A549 (cell line): ENCODE measurements at places on chromosomes 5 and 9.

GRCh38 chr5:158456756-158457155, 597.8 kb upstream of the CLINT1 start:
- DNase-seq, result peak; percentile 7

DNA sequence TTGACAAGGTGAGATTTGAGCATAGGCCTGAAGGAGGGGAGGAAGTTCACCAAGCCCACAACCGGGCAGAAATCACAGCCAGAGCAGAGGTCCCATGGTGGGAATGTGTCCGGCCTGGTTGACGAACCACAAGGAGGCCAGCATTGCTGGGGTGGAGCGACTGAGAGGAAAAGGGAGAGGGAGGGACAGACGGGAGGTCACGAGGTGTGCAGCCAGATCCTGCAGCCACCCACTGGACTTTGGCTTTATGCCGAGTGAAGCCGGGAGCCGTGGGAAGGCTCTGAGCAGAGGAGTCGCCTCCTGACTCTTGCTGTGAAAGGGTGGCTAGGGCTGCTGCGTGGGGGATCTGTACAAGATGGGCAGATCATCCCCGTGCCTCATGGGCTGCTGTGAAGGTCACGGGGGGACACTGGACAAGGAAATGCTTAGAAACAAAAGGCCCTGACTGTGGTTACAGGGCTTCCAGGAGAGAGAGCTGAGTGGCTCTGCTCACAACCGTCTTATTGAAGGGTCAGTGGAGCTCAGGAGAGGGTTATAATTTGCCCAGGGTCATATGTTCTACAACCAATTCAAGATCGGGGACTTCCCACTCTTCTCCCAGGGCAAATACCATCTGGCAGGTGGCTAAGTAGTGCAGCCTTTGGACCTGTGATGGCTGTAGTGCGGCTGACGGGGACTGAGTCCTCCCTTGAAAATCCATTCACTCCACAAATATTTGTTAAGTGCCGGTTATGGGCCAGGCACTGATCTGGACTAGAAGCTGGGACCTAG, 15.6 kb upstream of the CD74 start:
- DNase-seq, result no peak

DNA sequence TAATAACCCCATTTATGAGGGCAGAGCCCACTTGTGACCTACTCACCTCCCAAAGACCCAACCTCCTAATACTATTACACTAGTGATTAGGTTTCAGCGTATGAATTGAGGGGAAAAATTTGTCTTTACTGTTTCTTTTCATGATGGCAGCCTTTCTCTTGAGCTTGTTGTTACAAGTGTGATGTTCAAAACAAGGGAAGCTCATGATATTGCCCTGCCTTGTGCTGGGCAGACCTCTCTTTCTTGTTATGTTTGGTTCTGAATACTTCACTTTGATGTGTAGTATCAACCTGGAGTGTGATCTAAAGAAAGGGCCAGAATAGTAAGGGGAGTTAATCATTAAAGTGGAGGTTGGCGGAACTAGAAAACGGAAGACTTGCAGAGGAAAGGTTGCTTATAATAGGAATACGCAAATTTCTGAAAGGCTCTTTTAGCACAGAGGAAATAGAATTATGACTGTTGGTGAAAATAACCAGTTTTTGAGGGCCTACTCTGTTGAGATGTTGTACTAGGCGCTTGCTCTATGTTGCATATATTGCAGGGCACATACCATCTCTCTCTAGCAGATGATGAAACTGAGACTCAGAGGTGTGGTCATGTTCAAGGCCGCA, 68.2 kb downstream of the MELK start:
- DNase-seq, result no peak

DNA sequence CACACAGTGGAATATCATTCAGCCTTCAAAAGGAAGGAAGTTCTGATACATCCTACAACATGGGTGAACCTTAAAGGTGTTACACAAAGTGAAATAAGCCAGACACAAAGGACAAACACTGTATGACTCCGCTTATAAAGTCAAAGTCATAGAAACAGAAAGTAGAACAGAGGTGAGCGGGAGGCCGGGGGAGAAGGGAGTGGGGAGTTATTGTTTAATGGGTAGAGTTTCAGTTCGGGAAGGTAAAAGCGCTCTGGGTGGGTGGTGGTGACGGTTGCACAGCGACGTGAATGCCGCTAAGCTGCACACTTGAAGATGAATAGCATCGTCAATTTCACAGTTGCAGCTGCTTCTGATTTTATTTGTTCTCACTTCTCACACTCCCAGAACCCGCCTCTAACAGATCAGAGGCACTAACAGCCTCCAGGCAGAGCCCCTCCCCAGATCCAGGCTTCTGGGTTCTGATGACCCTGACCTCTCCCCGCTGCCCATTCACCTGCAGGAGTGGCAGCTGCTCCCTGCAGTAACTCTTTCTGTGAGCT, 34.1 kb downstream of the BNIP1 start:
- DNase-seq, result no peak

GRCh38 chr9:113542006-113542405, 78.5 kb downstream of the RGS3 start:
- DNase-seq, result no peak

DNA sequence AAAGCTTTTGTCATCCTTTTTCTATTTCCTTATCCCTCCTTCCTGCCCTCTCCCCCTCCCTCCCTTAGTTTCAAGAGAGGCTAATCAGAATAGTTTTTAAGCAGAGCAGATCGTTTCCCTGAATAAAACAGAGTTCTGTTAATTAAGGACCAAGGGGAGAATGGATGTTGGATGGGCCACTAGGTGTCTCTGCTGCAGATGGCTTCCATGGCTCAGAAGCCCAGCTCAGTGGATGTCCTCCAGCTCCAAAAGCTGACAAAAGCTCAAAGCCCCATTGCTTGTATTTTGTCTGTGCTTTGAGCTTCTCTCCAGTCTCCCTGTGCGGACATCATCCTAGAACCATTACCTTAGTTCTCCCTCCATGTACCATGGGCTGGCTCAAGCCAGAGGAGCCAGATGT, 21.0 kb upstream of the NPR3 start:
- no peak for DNase-seq

- peak; percentile 83 for DNase-seq
These were observed 462.6 kb upstream of the PAPPA start for GRCh38 chr9:115690786-115691496.

DNA sequence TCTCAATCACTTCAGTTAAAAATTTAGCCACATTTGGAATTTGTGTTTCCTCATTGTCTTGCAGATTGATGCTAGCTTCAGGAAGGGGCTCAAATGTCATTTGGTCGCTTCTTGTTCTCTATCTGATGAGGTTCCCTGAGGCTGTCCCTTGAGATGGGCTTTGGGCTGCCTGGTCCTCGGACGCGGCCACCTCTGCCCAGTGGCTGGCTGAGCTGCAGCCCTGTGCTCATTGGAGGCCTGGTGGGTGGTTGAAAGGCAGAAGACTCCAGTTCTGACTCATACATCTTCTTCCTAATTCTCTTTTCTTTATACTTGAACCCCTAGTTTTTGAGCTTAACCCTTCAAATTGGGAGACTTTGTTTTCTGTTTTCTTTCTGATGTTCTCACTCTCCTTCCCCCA, 78.8 kb upstream of the NTRK2 start:
- DNase-seq, result no peak

DNA sequence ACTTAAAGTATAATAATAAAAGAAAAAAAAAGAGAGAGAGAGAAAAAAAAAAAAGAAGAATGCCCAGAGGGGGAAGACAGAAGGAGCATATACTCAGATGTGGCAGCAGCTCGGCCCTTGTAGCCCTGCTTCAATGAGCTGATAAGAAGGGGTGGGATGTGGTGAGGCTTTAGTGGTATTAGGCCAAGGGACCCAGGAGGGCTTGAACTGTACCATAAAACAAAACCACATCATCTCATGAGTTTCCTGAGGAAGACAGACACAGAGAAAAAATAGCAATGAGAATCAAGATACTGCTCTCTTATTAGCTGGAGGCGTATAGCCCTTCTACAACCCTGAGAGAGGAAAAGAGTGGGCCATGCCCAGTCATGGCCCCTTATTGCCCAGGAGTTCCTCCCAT, 72.8 kb downstream of the SLC1A1 start:
- no peak for DNase-seq

DNA sequence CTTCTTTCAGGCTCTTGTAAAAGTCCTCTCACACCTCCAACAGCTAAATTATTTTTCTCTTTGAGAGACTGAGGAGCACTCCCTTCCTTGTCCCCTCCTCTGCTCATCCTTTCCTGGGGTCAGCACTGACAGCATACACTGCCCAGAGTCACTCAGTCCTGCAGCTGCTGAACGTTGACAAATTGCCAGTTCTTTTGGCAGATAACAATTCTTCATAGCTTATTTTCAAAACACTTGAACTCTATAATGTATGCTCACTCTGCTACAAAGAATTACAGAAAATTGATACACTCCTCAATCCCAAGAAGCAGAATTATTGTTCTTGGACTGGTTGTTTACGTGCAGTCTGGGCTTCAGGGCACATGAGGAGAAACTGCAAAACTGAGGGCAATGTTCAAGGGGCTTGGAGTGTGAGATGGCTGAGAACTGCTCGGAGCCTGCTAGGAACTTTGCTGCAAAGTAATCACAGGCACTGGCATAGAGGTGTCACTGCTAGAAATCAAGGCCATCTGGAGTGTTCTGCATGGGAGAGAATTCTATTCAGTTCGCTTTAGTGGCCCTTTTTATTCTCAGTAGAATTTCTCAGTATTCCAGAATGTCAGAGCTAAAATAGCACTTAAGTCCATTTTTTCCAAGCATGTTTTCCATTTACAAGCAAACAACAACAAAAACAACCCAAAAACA, 96.4 kb upstream of the SPOCK1 start:
- no peak for DNase-seq

GRCh38 chr5:147628058-147628895, 118.4 kb upstream of the DPYSL3 start:
- peak; percentile 61 for DNase-seq

DNA sequence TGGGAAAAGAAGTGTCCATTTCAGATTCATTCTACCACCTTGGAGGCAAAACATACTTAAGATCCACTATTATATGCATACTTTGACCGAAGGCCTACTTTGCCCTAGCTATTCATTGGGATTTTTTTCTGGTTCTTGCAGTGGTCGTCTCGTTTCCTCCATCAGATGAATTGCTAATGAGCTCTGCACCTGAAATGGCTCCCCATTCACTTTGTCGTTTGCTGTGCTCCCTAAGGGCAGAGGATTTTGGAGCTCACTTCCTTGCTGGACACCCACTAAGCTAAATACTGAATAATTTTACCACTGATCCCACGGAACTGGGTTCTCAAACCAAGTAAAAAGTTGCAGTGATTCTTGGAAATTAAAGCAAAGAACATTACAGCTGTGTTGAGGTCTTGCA, 1.9 kb downstream of the KDM3B start:
- no peak for DNase-seq

GRCh38 chr5:98813755-98814154, 40.3 kb downstream of the RGMB start:
- DNase-seq, result no peak

DNA sequence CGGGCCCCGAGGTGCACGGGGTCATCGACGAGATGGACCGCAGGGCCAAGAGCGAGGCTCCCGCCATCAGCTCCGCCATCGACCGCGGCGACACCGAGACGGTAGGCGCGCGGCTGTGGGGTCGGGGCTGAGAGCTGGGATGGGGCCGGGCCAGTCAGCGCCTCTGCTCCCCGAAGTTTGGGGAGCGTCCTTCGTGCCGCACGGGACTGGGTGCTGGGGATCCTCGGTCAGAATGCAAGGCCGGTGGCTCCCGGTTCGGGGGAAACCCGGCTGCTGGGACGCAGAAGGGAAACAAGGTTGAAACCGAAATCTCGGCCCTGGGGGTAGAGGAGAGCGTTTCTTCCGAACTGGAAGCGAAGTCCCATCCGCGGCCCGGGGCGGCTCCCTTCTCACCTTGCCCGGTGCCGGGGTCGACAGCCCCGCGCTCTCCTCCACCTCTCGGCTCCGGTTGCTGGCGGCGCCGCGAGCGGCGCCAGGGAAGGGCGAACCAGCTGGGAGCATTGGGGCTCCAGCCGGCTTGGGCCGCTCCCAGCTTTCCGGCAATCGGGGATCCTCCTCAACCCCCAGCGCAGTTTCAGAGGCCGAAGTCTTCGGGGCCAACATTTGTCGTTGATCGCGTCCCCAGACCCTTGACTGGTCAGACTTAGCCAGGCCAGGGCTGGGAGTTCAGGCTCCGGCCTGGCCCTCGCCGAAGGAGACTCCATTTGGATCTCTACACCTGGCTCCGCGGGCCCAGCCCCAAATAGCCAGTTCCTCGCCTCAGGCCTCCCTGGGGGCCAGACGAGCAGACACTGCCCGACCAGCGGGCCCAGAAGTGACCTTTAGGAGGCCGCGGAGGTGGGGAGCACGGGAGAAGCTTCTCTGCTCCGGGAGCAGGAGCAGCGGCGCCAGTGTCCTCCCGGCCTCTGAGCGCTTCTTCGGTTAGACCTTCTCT, 1.1 kb downstream of the LHX2 start:
- no peak for DNase-seq
